ENCODE measurements at places on chromosomes 16 and 17.
A peak's percentile ranks its signal among the peaks of the same experiment; 100 is the strongest.

DNA sequence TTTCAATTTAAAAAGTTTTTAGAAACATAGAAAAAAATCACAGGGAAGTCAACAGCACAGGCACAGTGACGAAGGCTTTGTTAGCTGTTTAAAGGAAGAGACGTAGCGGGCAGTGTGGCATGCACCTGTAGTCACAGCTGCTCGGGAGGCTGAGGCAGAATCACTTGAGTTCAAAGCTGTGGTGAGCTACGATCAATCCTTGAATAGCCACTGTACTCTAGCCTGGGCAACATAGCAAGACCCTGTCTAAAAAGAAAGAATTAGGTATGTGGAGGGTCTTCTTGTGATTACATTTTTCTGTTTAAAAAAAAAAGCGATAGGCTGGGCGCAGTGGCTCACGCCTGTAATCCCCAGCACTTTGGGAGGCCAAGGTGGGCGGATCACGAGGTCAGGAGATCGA, 50.1 kb downstream of the FOXK2 start:
- DNase-seq: no peak

GRCh38 chr16:14181371-14182050, 110.4 kb downstream of the MRTFB start:
- DNase-seq: no peak

GRCh38 chr16:80367037-80367658, 173.6 kb upstream of the DYNLRB2 start:
- DNase-seq: no peak

DNA sequence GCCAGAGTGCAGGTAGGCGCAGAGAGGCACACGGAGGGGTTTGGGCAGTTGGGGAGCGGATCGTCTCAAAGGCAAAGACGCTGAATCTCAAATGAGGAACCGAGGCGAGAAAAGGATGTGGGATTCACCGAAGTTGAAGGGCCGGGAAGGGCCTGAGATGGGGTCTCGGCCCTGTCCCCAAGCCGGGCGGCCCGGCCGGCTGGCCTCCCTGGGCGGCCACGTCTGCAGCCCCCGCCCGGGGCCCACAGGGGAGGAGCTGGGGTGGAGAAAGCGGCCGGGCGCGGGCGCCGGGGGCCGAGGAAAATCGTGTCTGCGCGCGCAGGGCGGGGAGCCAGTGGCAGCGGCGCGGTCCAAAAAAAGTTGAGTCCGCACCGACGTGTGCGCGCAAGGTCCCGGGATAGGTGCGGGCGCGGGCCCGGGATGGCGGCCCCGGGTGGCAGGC, 458 bp downstream of the SLC12A4 start:
- DNase-seq: peak; percentile 48

DNA sequence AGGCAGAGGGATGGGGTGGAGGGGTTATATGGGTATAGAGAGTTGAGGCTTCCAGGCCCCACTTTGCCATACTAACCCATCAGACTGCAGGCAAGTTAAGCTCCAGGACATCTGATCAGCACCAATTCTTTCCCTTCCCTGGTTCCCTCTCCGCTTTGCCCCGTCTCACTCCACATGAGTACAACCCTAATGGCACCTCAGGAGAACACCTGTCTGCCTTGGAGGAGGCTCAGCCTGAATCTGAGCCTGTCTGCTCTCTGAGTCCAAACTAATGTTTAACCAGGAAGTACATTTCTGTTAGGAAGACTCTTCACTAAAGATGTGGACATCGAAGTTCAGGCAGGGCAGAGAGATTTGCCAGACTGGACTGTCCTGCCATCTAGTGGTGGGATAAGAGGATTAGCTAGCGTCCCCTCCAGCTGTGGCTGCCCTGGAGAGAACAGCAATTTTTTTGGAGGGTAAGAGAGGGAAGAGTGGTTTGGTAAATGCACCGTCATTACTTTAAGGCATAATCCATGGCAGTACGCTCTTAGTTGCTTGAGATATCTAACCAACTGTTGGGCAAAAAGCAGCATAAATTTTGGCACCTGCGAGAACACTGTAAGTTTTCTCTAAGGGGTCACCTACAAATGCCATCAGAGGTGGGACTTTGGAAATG, 29.2 kb upstream of the LRRC75A start:
- DNase-seq: peak; percentile 85

DNA sequence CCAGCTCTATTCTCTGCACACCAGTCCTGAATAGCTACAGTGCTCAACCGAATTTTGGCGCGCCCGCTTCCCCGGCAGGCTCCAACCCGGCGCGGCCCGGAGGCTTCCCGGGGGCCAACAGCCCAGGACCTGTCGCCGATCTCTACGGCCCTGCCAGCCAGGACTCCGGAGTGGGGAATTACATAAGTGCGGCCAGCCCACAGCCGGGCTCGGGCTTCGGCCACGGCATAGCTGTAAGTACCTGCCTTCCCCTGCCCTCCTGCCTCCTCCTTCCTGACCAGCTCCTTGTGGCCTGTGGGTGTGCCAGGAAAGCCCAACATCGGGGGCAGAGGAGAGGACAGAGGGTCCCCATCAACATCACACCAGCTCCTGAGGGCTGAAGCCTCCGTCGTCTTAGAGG, 70.2 kb downstream of the CCDC182 start:
- DNase-seq: no peak

GRCh38 chr17:78019976-78020716, 61.6 kb downstream of the TNRC6C start:
- DNase-seq: no peak

GRCh38 chr17:40611840-40612474, 35.7 kb downstream of the SMARCE1 start:
- no peak for DNase-seq

GRCh38 chr17:3964203-3965117, at the start of gene ATP2A3:
Gene ATP2A3 (minus strand): TSS chr17:3964437. CDS start chr17:3964291, 146 bp downstream.
- peak; percentile 56 for DNase-seq

GRCh38 chr16:89199241-89200123, 855 bp downstream of the SLC22A31 start:
- DNase-seq: no peak

Data from T47D (cell line).